ENCODE measurements at places on chromosomes 4 and X.

- DNase-seq, result no peak
These were observed 215.5 kb downstream of the HHIP start for GRCh38 chr4:144861471-144861870.

DNA sequence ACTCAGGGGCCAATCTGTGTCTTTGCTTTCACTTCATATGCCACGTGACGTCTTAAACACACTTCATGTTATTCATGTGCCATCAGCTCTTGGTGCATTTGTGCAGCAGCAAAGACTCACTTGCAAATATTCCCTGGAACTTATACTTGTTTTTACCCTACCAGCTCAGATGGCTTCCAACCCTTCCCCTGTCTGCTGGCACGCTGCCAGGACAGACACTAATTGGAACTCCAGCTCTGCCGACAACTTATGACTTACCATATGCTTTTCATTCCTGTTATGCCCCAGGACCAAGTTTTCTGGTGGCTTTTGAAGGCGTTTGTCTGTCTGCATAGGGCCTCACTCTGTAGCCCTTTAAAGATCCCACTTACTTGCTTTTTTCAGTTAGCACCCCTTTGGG lies 261.7 kb upstream of the GNPDA2 start:
- no peak for DNase-seq

DNA sequence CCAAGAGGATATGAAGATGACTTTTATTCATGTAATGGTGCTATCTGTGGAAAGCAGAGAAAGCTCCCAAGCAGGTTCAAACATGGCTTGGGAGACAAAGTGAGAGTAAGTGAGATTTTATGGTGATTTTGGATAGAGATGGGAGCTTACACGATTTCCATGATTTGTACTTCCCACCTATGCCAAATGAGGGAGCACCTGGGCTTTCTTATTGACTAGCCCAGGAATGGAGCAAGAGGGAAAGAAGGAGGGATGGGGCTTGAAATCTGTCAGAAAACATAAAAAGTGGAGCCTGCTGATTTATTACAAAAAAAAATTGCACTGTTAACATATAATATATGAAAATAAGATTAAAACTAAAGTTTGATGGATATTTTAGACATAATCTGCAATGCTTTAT lies 703.5 kb upstream of the PABPC4L start:
- no peak for DNase-seq

DNA sequence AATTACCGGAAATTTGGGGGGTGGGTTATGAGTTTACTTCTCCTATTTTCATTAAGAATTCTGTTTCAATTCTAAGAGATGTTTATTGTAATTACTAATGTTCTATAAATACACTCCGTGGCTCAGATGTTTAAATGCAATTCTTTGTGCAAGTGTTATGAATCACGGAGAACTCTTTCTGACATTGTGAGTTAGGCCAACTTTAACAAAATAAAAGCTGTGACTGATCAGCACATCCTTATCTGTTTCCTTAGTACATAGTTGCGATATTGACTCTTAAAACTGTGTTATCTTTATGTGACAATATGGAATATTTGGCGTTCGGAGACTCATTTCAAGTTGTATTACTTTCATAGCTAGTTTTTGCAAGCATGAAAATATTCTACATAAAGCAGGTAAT lies 902 bp downstream of the KLHL4 start:
- no peak for DNase-seq

GRCh38 chrX:46184749-46185148 lies 360.5 kb downstream of the ZNF674 start:
- no peak for DNase-seq

DNA sequence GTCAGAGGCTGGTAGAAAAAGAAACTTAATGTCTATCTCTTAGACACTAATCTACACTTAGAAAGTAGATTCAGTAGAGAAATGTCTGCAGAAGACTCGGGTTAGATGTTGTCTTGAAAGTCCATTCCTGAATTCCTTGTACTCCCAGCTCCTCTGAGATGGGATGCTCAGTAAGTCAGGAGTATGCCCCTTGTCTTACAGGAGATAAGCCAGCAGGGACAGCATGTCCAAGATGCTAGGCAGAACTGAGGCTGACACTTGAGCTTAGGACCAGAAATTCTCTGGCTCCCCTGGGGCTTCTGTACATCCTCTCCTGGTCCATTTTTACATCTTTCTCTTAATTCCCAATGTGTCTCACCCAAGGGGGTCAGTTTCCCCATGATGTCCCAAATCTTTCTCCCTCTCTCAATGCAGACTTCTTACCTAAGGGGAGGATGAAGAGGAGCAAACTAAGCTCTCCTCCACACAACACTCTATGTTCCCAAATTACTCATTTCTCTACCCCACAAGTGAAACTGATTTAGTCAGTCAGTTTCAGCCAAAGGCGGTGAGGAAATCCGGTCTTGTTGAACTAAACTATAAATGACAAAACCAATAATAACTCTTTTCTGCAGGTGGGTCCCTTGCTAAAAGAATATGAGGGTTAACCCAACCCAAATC lies 558.2 kb upstream of the DIPK2B start:
- peak; percentile 44 for DNase-seq

DNA sequence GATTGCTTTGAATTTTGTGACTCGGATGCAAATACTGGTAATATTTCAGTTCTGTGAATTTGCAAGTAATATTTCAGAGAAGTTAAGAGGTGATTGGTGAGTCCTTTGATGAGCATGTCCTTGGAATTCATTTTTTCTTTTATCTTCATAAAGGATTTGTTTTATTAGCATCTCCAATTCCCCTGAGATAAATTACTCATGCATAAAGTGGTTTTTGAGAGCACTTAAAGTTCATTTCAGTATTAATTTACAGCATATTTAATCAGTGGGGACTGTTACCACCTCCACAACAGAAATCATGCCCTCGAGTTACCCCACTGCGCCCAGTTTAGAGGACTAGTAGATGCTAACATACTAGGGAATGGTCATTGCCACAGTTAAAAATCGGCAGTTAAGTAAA lies 65.0 kb downstream of the ZFX start:
- DNase-seq, result no peak

- DNase-seq, result no peak
These were observed 1639.3 kb downstream of the RPA4 start for GRCh38 chrX:98523026-98523425.

DNA sequence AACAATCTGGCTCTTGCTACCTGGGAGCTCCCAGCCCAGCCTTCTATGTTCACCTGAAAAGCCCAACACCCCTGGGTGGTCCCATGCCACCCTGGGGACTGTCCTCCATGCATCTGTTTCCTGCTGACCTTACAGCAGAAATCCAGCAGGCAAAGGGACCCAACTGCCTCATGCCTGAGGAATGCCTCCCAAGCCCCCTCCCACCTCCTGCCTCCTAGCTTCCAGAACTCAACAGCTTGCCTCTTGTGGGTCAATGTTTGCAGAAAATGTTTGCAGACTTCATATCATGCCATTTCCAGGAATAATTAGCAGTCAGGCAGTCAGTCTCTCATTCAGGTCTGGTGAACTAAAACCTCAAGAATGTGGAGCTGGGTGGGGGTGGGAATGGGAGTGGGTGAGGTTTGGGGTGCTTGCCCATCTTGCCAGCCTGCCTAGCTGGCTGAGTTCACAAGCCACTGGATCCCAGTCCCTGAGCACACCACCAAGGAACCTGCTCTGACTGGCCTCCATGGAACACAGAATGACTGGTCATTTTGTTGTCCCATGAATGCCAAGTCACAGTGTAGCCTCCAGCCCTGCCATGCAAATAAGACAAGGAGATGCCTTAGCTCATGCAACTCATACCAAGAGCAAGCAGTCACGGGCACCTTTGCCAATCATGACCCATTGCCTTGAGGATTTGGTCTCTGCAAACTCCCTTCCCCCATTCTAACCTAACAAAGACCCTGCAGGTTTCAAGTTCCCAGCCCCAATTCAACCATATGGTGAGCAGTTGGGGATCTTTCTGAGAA lies 12.1 kb upstream of the PLAC1 start:
- DNase-seq, result peak; percentile 44

- no peak for DNase-seq
These were observed 11.1 kb upstream of the TMEM156 start for GRCh38 chr4:39043058-39043860.

DNA sequence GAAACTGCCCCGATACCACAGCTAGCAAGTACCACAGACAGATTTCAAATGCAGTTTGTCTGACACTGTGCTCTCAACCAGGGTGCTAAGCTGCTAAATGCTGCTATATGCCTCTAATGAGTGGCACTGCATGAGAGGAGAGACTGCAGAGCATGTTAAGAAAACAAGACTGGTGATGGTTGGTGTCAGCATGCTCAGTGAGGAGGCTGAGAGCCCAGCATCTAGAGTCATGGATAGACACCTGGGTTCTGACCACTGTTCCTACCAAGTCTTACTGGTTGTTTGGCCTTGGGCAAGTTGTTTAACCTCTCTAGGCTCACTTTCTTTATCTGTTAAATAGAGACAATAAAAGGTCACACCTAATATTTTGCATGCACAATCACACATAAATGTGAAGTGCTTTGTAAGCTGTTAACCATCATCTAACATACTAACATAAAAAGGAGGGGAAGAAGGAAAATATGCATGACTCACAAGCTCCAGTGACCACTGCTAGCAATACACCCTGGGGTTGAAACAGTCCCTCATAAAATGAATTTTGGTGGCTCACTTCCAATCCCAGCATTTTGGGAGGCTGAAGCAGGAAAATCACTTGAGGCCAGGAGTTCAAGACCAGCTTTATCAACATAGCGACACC lies 20.7 kb downstream of the HHIP start:
- DNase-seq, result peak; percentile 18

DNA sequence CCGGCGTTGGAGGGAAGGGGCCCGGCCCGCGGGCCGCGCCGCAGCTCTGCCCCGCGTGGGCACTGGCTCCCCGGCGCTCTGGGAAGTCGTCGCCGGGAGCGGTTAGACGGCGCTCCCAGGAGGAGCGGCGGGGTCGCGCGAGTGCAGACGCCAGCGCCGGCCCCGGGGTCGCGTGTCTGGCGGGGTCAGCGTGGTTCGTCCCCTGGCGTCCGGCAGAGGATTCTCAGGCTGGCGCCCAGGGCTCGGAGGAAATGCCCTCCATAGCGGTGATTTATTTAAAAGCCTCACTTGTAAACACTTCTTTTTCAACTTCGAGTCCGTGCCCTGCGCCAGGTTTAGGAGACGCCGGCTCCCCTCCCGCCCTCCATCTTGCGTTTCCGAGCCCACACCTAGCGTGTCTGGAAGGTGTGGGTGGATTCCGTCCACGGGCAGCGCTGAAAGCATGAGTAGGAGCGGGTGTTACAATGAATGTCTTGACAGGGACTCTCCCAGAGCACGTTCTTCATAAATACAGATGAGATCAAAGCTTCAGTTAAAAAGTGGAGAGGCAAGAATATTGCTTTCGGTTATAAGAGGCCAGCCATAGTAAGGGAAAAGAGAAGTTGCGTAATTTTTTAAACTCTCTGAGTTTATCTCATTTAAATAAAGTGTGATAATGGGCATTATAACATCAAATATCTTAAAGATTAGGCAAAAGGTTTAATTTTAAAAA lies 692 bp downstream of the FAM241A start:
- peak; percentile 44 for DNase-seq

DNA sequence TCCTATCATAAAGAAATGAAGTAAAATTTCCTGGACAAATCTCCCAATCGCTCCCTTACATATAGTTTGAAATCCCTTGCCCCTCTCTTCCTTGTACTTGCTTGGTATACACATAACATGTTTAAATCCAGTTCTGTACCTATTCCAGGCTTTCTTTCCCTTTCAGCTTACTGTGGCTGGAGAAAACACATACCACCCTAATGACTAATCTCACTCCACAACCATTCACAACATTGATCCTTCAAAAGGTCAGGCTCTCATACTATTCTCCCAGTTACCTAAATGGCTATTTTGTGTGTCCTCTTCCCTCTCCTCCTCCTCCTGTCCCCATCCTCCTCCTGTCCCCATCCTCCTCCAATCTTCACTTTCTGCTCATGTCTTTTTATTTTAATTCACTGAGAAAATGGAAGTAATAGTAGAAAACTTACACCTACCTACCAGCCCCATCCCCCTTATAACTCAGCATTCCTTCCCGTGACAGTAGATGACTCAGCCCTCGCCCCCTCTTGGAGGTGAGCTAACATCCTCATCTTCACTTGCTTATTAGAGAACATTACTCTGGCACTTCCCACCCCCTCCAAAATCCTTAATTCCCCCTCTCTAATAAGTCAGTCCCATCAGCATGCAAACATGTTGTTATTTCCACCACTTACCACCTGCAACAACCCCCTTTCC lies 77.5 kb downstream of the IL15 start:
- peak; percentile 67 for DNase-seq

- DNase-seq, result no peak
These were observed 5.2 kb upstream of the OPN1LW start for GRCh38 chrX:154138857-154139256.

DNA sequence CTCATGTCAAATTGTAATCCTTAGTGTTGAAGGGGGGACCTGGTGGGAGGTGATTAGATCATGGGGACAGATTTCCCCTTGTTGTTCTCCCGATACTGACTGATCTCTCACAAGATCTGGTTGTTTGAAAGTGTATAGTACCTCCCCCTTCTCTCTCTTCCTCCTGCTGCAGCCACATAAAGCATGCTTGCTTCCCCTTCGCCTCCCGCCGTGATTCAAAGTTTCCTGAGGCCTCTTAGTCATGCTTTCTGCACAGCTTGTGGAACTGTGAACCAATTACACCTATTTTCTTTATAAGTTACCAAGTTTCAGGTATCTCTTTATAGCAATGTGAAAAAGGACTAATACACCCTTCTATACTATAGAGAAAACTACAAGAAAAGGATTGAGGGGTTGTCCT lies 1170.5 kb upstream of the AGA start:
- DNase-seq, result no peak

GRCh38 chr4:166432842-166433241 lies 559.8 kb downstream of the TLL1 start:
- DNase-seq, result no peak

DNA sequence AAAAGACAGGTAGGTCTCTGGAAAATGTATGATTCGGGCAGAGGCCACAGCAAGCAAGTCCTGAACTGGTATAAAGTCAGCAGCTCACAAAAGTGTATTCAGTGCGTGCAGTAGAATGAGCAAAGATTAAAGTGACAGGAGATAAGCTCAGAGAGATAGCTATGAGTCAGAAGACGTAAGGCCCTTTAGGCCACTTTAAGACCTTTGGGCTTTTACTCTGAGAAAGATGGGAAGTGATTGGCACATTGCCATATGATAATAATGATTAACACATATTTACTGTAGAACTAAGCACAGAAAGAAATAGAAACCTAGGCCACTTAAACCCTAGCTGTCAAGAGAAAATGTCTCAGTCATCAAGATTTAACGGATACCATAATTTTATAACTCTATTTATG lies 51.7 kb downstream of the TBCK start:
- peak; percentile 80 for DNase-seq

- no peak for DNase-seq
These were observed 74.4 kb downstream of the OTC start for GRCh38 chrX:38426785-38427184.

DNA sequence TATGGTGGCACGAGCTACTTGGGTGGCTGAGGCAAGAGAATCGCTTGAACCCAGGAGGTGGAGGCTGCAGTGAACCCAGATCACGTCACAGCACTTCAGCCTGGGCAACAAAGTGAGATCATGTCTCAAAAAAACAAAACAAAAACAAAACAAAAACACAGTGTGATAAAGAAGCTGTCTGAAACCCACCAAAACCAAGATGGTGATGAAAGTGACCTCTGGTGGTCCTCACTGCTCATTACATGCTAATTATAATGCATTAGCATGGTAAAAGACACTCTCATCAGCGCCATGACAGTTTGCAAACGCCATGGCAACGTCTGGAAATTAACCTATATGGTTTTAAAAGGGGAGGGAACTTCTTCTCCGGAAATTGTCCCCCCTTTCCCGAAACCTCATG lies 29.4 kb upstream of the OPHN1 start:
- peak; percentile 35 for DNase-seq

GRCh38 chr4:41432219-41432618 lies 105.7 kb upstream of the LIMCH1 start:
- DNase-seq, result no peak
